Spinal cord (tissue), 10 donors: ENCODE measurements at places on chromosomes 1 and 21.

- no peak for DNase-seq
Measured at GRCh38 chr21:44534688-44535087, 5.3 kb downstream of the KRTAP10-1 start.

DNA sequence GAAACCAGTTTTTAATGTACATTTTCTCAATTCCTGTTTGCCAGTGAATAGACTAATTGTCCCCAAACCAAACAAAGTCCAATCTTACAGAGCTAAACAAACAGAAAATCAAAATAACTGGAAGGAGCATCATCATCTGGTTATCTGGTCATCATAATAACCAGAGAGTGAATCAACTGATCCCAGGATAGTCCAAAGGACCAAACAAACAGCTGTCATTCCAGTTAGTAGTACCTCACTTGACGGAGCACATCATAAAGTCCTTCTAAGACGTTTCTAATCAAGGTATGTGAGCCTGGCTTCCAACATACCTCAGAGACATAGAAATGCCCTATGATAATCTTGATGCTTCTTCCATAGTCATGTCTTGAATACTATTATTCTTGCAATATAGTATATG is 240.5 kb downstream of the LTN1 start:
- DNase-seq, result no peak

GRCh38 chr1:41621791-41622190 is 137.3 kb upstream of the EDN2 start:
- DNase-seq, result no peak

DNA sequence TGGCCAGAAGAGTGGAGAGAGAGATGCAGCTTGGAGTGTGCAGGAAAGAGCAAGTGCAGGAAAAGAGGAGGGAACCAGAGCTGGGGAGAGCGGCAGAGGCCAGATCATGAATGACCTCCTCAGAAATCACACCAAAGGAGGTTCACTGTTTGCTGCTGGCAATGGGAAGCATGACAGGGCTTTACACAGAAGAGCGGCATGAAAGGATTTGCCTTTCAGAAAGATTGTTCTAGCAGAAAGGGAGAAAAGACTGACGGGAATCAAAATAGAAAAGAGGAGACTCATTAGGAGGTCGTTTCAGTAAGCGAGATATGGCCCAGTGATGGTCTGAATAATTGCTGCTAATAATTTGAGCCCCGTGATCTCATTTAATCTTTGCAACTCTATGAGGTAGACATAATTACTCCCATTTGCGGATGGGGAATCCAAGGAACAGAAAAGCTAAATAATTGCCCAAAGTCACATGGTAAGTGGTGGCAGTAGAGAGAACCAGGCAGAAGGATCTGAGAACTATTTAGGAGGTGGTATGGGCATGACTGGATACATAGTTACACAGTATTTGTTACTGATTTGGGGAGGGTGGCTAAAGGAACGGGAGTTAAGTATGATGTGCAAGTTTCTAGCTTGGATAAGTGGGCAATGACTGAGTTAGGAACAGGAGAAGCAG is 12.5 kb upstream of the HNRNPR start:
- DNase-seq, result no peak

- no peak for DNase-seq
Measured at GRCh38 chr1:162094271-162094670, 24.8 kb downstream of the NOS1AP start.

DNA sequence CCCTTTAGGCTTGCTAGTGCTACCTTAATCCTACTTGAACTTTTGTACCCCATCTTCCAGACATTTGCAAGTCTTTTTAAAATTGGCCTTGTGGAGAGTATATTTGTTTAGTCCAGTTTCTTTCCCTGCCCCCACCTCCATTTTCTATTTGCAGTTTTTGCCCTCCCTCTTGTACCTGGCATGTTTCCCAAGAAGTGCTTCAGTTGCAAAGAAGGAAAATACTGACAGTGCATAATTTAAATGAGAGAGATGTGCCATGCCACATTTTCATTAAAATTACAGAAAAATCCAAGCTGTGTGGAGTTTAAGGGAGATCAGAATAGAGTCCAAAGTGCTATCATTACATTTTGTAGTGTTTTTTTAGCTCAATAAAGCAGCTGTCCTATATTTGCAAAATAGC is 150.0 kb upstream of the ADGRL2 start:
- DNase-seq, result peak; percentile 52

GRCh38 chr1:42768172-42768571 is 1.1 kb downstream of the C1orf50 start:
- no peak for DNase-seq

GRCh38 chr1:231028682-231029081 is 11.4 kb downstream of the FAM89A start:
- no peak for DNase-seq

- DNase-seq, result no peak
Measured at GRCh38 chr1:233238884-233239431, 56.6 kb downstream of the PCNX2 start.

DNA sequence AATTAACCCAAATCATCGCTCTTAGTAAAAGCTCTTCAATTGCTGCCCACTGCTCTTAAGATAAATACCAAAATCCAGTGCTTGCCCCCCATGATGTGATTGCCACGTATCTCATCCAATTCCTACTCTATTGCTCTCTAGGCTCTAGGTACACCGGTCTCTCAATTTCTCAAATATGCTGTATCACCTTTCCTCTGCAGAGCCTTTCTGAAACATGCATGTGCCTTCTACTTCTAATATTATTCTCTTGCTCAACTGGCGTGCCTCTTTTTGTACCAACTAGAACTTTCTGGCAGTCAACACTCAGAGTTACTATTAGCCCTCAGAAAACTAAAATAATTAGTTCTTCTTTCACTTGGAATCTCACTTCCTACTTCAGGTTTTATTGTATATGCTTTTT is 111.7 kb upstream of the LBR start:
- no peak for DNase-seq
